Fibroblast of skin of right biceps (primary cell): ENCODE measurements at places on chromosomes 16 and 17.
A peak's percentile ranks its signal among the peaks of the same experiment; 100 is the strongest.

- DNase-seq = peak; percentile 82
Observed at GRCh38 chr17:12958786-12959185, 59.0 kb downstream of the ELAC2 start.

- DNase-seq = no peak
Observed at GRCh38 chr17:45759761-45760160, 24.4 kb upstream of the CRHR1 start.

- DNase-seq = no peak
Observed at GRCh38 chr16:66370786-66371684, 4.5 kb downstream of the CDH5 start.

DNA sequence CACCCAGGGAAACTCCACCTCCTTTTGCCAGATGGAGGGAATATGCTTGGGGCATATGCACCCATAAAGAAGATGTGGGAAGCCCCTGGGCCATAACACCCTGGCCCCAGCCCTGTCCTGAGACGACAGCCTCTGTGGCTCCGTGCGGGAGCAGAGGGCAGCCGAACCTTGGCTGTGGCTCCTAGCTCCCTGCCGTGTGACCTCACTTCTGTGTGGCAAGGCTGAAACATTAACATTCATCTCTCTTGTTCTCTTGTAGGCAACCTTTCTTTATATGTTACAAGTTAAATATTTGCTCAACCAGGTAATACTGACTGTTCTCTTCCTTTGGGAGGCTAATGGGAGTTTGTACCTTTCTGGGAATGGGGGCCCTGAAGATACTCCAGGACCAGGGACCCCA lies 17.5 kb downstream of the SLC47A1 start:
- DNase-seq = no peak
